NCI-H1105 treated with DMSO at 0.1 percent for 48 hours (cell line): ENCODE measurements at places on chromosomes 11 and 22.

- no peak for DNase-seq
Observed at GRCh38 chr22:27406389-27406861, 395.1 kb downstream of the MN1 start.

- DNase-seq, result no peak
Observed at GRCh38 chr11:108160970-108161566, 39.7 kb downstream of the ACAT1 start.

GRCh38 chr11:64996327-64996709, 453 bp downstream of the BATF2 start:
- no peak for DNase-seq

DNA sequence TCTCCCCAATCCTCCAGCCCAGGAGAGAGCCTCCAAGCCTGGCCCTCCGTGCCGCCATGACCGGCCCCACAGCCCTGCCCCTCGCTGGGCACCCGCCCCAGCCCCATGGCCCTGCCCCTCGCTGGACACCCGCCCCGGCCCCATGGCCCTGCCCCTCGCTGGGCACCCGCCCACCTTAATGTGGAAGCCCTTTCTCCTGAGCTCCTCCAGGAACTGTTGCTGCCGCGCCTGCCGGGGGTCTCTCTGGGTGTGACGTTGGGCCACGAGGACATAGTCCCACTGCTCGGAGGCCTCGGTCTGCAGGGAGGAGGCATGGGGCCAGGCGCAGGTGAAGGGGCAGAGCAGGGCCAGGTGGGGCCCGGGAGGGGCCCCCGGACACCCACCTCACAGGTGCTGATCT, 8.2 kb downstream of the ANO9 start:
- DNase-seq, result no peak

- no peak for DNase-seq
Observed at GRCh38 chr22:46653596-46653995, 33.4 kb downstream of the GRAMD4 start.

DNA sequence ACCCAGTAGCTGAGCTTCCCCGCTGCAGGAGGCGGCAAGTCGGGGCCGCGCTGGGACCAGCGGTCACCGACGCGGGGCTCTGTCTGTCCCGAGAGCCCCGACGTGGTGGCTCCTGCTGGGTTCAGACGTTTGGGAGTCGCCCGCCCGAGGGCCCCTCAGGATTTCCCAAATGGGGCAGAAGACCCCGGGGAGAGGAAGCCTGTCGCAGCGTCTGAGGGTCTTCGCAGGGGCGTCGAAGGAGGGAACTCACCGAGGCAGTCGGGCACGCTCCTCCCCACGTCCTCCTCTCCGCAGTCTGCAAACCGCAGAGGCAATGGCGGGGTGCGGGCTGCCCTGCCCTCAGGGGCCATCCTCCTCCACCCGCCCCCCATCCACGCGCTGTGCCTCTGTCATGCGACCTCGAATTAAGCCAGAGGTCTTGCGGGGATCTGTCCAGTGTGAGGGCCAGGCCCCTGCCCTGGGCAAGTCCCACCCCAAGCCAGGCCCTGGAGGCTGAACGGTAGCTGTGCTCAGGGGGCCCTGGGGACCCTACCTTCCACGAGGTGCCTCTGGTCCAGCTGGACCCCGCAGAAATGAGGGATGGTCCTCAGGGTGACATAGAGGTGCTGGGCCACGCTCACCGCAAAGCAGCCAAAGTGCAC, 12.5 kb downstream of the IL17REL start:
- DNase-seq, result no peak

- no peak for DNase-seq
Observed at GRCh38 chr22:41787331-41787730, 13.1 kb upstream of the CCDC134 start.

- DNase-seq, result peak; percentile 5
Observed at GRCh38 chr22:46563381-46564083, 26.1 kb upstream of the CELSR1 start.

DNA sequence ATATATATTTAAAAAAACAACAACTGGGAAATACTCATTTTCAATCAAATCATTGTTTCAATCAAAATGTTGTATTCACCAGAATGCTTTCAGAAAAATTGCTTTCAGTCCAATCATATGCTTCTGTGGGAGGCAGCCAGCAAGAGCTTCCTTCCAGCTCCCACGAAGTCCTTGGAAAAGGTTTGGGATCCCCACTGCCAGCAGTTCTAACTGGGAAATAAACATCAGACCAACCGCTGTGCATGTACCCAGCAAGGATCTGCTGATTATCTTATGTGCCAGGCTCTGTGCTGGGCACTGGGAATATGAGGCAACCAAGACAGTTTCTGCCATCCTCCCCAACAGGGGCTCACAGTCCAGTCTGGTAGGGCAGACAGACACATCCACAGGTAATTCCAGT, 10.8 kb downstream of the RPS13 start:
- no peak for DNase-seq

DNA sequence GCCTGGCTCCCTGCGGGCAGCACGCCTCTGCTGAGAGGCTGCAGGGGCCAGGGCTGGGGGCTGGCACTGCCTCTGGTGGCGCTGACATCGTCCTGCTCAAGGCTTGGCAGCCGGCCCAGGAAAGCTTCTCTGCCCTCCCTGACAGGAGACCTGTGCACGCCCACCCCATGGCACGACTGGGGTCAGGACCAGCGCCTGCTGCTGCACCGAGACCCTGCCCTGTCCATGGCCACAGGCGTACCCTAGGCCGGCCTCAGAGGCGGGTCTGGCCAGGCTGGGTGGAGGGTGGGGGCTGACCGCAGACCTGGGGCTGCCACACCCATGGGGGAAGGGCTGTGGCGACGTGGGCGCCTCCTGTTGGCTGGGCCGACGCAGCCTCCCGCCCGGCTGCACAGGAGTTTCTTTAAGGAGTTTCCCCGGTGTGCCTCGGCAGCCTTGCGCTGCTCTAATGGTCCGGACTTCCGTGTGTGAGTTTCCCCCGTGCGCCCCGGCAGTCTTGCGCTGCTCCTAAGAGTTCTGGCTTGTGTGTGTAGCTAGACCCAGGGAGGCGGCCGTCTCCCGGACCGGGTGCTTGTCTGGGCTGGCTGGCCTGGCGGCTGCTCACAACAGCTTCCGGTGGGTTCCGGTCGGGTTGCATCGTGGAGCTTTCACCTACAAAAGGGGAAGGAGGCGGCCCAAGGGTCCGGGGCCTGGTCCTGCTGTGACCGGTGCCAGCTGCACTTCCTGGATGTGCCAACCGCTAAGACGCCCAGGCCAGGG, 4.6 kb downstream of the TRABD start:
- peak; percentile 19 for DNase-seq

GRCh38 chr11:93340223-93340622, 9.7 kb downstream of the DEUP1 start:
- DNase-seq, result no peak

DNA sequence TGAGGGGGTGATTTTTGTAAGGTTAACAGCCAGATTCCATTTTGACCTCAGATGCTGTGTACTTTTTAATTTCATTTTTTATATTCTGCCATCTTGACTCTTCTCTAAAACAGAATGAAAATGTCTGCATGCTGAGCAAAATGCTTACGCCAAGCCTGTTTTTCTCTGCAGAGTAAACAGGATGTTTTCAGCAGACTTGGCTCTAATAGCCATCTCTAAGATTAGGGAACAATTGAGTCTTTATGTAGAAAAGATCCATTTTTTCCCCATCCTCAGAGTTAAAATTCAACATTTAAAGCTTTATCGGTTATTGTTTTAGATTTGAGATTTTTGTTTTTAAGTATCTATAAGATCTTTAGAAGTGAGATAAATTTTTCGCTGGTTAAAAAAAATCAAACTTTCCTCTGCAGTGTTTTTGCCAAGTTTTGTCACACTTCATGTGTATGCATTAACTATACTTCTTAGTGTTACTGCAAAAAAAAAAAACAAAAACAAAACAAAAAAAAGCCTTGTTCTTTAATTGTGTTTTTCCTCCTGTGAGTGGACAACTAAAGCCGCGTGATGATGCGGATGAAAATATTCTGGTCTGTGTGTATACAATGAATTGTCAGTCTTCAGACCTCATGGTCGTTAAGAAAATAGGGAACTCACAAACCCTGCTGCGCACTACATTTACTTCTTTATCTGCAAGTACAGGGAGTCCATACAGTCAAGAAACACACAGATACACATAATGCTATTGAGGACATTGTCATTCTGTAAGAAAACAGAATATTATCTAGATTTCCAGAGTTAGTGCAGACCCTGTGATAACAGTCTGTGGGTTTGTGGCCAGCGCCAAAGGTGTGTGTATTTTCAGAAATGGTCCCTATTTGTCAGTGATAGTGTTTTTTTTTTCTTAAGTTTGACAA, 17.5 kb upstream of the ADSL start:
- DNase-seq, result no peak

DNA sequence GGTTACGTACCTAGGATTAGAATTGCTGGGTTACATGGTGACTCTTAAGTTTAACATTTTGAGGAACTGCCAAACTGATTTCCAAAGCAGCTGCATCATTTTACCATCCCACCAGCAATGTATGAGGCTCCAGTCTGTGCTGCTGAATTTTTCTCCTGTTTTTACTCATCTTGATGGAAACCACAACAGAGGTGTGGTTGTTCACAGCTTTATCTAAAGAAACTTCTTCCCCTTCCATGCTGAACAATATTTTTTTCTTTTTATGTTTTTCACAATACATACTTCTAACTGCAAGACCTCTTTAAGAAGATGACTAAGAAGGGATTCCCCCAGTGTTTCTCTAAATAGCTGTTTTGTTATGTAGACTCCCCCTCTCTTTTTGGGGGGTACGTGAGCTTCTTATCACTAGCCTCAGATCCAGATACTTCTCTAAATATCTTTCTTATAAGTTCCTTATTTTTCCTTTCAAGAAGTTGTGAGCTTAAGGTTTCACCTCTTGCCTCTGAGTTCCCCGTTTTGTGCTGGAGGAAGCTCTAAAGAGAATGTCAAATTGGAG, 24.0 kb downstream of the TCP11L1 start:
- DNase-seq, result no peak

GRCh38 chr11:83520849-83521248, 234.7 kb upstream of the CCDC90B start:
- DNase-seq, result no peak

DNA sequence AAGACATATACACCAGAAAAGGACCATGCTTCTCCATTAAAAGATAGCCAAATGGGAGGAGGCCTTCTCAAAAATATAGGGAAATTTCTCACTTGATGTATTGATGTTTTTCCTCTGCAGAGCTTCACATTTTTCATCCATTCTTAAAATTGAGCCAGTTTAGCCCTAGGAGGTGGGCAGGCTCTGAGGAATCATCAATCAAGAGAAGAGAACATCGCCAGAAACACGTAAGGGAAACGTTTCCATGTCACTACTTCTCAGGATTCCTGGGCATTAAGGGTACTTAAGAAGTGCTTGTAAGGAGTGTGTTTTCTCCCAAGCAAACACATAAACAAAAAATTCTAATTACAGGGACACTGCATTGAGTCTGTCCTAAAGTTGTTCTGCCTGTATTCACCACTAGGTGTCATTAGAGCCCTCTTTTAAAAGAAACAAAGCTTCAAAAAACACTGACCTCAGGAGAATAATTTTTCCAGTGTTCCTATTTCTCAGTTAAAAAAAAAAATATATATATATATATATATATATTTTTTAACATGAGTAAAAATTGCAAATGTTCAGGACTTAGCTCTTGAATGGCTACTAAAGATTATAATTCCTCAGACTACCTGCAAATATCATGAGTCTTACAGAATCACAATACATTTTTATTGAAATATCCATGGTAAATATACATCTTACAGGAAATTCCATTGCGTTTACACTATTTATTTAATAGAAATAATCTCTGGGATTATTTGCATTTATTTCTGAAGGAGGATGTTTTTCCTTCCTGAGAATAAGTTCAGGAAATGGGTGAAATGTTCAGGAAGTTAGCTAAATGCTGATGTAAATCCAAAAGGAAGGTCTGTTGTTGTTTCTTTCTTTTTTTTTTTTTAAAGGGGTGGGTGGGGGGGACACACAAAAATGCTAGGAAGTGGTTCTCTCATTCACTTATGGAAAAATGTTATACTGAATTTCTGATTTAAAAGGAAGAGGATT, 16.0 kb downstream of the FZD4 start:
- peak; percentile 53 for DNase-seq

DNA sequence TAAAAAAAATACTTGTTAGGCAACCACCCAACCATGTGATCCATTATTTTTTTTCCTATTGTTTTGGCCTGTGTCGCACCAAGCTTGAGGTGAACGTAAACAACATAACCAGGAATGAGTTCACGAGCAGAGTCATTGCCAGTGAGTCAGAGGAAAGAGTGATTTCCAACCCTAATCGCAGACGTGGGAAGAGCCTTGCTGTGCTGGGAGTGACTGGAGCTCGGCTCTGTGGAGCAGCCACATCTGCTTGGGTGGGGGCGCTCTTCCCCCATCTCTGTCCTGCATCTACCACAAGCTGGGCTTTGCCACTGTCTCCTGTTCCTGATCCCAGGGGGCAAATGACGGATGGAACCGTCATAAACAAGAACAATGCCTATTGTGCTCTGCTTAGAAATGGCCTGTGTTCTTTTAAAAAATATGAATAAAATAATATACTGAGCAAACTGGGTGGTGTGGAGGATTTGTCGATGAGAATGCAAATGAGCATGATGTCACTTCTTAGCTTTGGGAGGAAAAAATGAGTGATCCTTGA, 210.0 kb downstream of the KIRREL3 start:
- no peak for DNase-seq

DNA sequence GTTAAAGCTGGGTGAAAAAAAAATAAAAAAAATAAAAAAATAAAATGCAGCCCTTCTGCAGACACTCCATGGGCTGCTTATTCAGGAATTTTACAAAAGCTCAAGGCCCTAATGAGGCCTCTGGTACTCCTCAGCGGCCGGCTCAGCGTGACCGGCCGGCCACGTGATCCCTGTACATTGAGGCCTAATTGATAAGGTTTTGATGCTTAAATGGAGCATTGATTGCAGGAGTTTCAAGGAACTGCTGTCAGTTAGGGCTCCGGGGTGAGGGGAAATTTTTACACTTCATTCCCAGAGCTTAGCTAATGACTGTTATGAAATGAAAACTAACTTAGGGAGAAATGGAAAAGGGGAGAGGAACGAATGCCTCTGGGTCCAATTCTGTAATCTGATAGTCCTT, 368.8 kb upstream of the KIRREL3 start:
- no peak for DNase-seq

DNA sequence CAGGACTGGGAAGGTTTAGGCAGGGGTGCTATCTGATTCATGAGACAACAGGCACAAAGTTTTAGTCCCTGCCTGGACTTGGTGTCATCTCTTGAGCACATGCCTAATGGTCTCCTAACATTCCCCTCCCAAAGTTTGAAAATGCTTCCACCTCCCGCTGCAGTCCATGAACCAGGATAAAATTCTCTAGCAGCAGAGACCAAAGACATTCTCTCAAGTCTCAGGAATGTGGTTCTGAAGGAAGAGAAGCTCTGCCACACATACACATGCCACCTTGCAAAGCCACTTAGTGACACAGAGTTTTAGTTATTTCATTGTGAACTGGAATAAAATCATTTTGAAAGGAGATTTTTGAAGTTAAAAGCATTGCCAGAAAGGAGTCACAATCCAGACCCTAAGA, 15.5 kb downstream of the OR51B6 start:
- no peak for DNase-seq
